ENCODE measurements at places on chromosomes 5 and 9.

DNA sequence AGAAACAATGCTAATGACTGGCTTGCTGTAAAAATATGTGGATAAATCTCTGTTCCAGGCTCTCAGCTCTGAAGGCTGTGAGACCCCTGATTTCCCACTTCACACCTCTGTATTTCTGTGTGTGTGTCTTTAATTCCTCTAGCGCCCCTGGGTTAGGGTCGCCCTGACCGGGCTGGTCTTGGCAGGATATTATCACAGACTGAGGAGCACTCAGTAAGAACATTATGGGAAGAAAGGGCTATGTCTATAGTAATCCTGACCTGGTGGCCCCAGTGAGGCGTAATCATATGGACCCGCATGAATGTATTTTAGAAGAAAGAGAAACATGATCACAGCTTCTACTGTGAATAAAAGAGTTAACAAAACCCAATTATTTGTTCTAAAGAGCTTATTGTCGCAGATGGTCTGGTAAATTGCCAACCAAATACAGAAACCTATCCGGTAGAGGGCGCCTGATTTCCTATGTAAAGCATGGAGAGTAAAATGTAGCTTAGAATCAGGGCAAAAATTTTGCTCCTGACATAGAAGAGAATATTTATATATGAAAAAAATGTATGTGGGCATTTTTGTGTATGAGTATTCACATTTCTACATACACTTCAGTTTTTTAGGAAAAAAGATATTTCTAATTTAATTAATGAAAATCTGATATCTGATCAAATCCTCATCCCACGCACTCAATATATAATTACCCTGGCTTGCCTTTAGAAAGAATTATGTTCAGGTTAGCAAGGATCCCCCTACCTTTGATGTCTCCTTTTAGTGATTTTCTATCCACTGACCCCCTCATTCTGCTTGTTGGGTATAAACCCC is 5.8 kb upstream of the IFNA1 start:
- DNase-seq = peak; percentile 63

DNA sequence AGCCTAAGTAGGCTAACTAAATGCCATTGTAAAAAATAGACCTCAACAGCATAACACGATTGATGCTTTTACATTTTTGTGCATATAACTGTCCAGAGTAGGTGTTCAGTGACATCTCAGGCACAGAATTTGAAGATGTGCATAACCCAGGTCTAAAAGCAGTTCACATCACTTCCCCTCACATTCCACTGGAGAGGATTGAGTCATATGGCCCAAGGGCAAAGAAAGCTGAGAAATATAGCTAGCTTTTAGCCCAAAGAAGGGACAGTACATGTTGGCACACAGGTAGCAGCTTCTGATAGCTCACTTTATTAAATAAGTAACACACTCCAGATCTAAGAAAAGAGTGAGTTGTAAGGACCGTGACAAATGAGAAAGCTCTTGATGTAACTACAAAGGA is 2259.5 kb upstream of the WWC1 start:
- no peak for DNase-seq

- DNase-seq = peak; percentile 28
Measured at GRCh38 chr9:99720455-99721050, 101.1 kb upstream of the NR4A3 start.

DNA sequence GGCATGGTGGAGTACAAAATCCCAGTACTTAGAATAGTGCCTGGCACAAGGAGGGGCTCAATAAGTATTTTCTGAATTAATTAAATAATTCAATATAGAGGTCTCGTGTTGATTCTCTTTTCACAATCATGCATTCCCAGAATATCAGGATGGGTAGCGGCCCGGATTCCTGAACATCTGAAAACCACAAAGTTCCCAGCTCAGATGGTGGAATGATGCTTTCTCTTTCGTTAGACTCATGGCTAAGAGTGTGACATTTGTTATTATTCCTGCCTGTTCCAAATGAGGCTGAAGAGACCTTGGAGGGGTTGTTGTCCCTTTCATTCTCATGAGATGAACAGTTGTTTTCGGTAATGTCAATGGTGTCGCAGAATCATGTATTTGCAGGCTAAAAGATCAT is 95.4 kb upstream of the LIFR start:
- DNase-seq = no peak

DNA sequence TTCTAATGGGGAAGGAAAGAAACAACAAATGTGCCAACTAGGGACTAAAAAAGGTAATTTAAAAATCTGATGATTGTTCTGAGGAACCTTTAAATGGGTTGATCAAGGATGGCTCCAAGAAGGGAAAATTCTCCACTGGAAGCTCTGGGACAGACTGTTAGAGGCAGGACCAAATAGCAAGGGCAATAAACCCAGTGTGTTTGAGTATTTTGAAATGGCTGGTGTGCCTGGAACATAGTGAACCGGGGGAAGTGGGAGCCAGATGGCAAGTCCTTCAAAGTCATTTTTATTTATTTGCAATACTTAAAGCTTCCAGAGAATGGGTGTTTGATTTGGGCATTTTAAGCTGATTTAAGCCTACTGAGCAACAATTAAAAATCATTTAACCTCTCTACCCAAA is 587.7 kb upstream of the MEF2C start:
- no peak for DNase-seq

- no peak for DNase-seq
Measured at GRCh38 chr9:70816316-70816715, 305.1 kb downstream of the TRPM3 start.

DNA sequence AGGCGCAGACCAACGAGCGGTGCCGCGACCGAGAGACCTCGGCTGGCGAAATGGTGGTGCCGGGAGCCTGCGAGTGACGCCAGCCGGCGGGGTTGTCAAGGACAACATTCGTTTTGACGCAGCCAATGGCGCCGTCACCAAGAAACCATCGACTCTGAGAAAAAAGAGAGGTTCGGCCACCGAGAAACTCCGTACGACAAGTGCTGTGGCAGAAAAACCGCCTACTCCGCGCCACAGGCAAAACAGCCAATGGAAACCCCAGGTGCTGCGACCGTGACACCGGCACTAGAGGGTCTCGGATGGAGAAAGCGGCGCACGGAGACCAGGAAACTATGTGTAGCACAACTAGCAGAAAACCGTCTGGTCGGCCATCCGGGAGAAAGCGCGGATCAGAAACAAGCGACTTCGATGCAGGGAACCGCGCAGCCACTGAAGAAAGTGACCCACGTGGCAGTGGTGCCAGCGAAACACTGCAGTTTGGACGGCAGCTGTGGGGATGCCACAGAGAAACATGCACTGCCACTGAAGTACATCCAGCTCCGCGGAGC is 88.8 kb downstream of the ANXA2R start:
- DNase-seq = no peak

- DNase-seq = no peak
Measured at GRCh38 chr5:135864503-135865435, 30.3 kb downstream of the SLC25A48 start.

- DNase-seq = no peak
Measured at GRCh38 chr9:110287289-110287680, 31.0 kb upstream of the TXN start.

DNA sequence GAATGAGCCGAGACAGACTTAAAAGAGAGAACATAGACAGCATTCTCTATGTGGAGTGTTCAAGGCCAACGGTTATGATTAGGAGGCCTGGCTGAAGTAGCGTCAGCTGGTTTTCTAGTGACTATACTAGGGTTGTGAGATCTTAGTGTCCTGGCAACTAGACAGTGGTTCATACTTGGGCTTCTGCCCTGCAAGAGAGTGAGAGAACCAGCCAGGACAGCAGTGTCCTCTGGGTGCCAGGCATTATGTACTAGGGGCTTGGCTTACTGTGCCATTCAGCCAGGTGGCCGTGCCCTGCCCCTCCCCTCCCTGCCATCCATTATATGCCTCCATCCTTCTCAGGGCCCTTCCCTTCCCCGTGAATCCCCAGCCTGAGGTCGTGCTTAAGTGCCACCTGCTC is 56.8 kb downstream of the TRIO start:
- no peak for DNase-seq

DNA sequence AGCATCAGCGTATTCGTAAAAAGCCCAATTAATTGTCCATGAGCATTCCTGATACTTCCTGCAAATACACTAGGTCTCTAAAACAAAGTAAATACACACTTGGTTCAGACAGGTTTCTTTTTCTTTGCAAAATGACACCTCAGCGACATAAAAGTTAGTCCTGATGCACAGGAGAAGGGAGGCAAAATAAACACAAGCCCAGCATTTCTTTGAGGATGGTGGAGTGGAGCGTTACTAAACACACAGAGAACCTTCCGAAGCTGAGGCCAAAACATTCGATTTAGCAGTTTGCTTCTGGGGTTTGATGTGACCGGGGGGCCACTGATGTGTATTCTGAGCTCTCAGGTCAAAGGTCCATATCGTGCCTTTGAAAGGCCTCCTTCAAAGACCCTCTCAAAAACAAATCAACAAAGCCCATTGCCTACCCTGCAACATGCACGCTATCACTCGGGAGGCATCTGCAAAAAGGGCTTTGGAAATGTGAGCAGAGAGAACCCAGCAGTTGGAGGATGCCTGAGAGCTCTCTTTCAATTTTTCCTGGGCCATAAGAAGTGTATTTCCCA is 268.4 kb upstream of the PANK3 start:
- no peak for DNase-seq

DNA sequence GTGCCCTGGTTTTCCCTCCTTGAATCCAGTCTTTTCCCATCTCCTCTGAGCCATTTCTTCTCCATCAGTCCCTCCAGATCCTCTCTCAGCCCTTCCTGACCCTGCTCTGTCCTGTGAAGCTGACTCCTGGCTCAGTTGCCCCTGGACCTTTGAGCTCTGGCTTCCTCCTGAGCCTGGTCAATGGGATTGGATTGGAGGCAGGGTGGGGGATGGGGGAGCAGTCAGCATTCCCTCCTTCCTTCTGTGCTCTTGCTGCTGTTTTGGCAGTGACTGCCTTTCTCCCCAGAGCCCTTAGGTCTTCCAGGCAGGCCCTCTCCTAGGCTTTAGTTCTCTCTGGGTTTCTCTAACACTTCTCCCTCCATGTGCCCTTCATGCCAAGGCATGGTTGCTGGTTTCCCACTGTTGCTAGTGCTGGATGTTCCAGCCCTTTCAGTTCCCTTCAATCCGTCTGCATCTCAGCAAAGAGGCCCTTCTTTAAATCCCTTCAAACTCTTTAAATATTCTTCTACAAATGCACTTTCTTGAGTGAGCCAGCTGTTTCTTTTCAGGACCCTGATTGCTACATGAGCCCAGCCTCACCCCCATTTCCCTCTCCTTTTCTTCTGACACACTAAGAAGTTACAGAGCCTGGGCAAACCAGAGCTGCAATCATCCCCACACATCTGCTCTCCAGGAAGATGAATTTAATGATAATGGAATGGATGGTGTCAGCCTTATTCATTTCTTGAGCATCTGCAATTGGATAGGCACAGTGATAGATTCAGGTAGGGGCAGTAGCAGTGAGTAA is 2.2 kb downstream of the TNFSF15 start:
- peak; percentile 65 for DNase-seq

All from HCEC 1CT (cell line).